ENCODE measurements at places on chromosomes 4 and X.

DNA sequence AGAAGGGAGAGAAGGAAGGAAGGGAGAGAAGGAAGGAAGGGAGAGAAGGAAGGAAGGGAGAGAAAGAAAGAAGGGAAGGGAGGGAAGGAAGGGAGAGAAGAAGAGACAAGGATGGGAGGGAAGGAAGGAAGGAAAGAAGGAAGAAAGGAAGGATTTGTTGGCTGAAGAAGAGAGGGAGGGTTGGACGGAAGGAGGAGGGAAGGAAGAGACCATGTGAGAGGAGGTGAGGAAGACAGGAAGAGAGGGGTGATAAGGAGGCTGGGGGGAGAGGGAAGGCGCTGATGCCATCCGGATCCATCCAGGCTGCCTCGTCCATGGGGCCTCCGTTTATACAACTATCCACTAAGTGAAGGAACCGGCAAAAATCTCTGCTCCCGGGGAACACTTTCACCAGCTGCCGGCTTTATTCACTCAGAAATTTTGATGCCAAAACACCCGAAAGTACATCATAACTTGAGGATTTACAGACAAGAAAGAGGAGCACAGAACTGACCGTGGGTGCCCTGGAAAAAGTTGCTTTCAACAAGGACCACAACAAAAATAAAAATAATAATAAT lies 14.9 kb downstream of the DHRSX start:
- no peak for DNase-seq

DNA sequence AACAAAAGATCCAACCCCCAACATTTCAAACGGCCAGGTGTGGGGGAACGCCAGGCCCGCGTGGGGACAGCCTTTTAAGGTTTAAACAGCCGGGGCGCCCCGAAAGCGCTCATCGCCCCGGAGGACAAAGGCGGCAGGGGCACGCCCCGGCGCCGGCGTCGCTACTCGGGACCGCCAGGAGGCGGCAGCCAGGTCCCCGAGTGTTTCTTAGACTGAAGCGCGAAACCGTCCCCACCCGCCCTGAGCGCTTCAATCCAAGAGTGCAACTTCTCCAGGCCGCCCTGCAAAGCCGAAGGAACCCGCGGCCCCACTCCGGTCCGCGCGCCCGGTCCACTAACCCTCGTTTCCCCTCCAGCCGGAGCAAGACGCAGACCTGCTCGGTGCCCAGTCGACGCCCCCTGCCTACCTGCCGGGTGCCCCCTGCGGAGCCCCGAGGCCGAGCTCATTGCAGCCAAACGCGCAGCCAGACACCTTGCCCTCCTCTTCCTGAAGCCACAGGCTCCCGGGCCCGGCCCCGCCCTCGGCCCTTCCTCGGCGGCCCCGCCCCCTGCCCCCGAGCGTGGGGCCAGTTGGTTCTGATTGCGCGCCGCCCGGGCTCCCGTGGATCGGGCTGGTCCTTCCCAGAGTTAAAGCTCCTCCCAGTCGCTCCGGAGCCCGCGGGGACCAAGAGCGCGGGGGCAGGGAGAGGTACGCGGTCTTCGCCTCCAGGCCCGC lies at the start of gene CASP6:
Gene CASP6 (minus strand): TSS at position 496 of the 714 bp plus-strand sequence. CDS start 50 bp downstream, at position 446.
- DNase-seq = peak; percentile 93

- DNase-seq = peak; percentile 45
These were observed 454 bp downstream of the BTC start for GRCh38 chr4:74793757-74794381.

DNA sequence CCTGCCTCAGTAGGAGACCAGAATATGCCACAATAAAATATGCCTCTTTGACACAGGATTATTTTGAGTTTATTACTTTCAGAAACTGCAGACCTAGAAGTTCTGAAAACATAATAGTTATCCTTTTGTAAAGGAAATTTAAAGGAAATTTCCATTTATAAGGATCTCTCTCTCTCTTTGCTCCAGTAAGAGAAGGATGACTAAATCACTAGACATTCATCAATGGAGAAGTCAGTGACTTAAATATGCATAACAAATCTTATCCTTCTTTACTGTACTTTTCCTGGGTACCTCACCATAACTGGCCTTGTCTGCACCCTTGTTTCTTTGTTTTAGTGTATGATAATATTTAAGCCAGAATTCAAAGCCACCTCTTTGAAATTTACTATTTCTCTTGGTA lies 28.3 kb upstream of the OPHN1 start:
- no peak for DNase-seq

DNA sequence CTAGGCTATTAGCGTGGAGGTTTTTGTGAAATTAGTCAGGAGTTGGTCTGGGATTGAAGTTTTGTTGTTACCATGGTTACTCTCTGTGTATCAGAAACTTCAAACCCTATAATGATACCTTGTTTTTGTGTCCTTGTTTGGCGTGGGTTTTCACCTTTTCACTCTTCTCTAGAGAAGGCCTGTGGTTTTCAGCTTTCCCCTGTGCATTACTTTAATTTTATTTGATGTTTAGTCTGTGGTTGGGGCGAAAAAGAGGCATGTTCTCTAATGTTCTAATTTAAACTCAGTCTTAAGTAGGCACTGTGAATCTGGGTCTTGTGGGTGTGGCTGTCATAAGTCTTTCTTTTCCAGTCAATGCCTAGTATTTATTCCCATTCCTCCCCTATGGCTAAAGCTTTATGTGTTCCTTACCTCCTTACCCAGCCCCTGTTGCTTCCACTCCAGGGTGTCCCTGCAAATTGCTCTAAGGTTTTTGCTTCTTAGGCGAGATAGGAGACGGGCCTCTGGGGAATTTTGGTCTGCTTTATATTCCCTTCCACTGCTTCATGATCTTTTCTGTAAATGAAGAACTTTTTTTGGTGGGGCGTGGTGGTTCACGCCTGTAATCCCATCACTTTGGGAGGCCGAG lies 326.3 kb upstream of the ZCCHC13 start:
- DNase-seq = no peak

DNA sequence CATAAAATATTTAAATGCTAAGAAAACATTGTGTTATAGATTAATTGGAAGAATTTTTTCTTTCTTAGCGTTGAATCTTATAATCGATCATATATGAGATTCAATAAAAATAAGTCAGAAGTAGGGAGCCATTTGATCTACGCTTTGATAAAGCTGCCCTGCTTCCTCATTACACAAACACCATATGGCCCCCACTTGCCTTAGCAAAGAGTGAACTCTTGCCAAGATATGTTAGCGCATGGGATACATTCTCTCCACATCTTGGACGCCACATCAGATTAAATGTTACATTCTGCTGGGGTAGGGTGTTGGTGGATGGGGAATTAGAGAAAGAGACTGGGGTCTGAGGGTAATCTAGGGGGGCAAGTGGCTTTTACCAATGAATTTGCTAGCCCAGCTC lies 207.7 kb upstream of the MID1 start:
- DNase-seq = no peak

GRCh38 chr4:61950625-61951024 lies 750.5 kb downstream of the ADGRL3 start:
- no peak for DNase-seq

- no peak for DNase-seq
These were observed 354.1 kb downstream of the TEX13C start for GRCh38 chrX:125673758-125674157.

- no peak for DNase-seq
These were observed 52.8 kb downstream of the PGRMC2 start for GRCh38 chr4:128234836-128235235.

GRCh38 chrX:18377796-18378195 lies 23.3 kb upstream of the SCML2 start:
- DNase-seq = no peak

DNA sequence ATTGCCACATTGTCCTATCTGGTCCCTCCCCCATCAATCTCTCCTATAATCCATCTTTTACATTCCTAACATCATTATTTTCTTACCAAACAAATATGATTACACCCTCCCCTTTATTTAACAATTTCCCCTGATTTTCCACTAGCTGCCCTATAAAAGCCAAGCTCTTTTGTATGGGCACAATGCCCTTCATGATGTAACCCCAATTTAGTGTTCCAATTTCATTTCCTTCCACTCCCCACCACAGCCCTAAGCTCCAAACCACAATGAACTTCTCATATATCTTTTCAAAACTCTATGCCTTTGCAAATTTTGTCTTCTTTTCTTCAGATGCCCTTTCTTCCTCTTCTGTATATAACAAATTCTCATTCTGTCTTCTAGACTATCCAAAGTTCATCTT lies 39.5 kb upstream of the PTPN13 start:
- no peak for DNase-seq

DNA sequence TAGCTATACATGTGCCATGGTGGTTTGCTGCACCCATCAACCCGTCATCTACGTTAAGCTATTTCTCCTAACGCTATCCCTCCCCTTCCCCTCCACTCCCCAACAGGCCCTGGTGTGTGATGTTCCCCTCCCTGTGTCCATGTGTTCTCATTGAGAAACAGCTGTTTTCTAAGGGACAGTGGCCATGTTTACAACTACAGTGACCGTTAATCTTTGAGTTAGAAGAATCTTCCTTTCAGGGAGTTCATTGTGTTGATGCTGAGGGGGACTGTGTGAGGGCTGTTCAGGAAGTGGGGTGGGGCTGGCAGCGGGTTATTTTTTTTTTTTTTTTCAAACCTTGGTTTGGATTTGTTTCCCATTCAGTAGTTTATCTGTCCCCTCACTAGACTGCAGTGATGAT lies 179.9 kb downstream of the NHS start:
- DNase-seq = no peak

DNA sequence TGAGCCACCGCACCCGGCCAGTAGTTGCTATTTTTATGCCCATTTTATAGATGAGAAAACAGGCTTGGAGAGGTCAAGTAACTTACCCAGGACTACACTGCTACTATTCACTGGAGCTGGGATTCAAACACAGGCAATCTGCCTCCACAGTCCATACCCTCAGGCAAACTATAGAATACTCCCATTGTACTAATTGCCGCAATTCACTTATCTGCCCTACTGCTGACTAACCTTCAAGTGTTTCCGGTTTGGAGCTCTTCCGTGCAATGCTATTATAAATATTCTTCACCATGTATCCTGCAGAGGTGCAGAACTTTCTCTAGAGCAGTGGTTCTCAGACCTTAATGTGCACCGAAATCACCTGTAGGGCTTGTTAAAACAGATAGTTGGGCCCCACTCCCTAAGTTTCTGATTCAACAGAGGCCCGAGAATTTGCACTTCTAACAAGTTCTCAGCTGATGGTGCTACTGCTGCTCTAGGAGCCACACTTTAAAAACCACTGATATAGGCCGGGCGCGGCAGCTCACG lies 1.9 kb upstream of the G3BP2 start:
- no peak for DNase-seq

- DNase-seq = no peak
These were observed 74.9 kb downstream of the MTMR1 start for GRCh38 chrX:150768132-150768485.

DNA sequence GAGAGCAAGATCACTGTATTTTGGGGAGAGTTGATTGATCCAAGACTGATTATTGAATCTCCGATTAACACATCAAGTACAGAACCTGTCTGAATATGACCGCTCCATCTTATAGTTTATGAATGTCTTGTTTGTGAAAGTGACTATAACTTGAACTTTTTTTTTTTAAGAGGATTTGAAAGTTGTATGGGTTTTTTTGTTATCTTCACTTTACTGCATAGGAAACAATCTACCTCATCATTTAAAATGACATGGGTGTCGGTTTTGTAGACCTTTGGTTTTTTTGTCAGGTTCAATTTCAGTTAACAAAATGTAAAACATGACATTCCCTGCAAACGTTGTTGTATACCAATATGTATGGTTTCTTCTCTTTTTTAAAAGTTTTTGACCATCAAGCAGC lies 103.0 kb upstream of the NUDT6 start:
- DNase-seq = no peak

DNA sequence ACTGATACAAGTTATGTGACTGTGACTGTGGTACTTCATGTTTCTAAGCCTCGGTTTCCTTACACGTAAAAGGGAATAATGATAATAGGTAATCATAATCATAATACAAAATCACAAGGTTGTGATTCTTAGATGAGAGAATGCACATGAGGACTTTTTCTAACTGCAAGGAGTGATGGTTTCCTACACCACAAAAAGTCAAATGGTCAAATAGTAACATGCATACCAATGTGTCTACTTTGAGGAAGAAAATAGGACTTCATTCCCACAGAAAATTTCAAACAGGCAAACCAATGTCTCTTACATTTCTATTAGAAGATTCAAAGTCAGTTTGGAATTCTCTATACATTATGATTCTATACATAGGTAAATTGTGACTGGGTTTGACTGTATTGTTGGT lies 368.7 kb upstream of the FTHL17 start:
- DNase-seq = no peak

DNA sequence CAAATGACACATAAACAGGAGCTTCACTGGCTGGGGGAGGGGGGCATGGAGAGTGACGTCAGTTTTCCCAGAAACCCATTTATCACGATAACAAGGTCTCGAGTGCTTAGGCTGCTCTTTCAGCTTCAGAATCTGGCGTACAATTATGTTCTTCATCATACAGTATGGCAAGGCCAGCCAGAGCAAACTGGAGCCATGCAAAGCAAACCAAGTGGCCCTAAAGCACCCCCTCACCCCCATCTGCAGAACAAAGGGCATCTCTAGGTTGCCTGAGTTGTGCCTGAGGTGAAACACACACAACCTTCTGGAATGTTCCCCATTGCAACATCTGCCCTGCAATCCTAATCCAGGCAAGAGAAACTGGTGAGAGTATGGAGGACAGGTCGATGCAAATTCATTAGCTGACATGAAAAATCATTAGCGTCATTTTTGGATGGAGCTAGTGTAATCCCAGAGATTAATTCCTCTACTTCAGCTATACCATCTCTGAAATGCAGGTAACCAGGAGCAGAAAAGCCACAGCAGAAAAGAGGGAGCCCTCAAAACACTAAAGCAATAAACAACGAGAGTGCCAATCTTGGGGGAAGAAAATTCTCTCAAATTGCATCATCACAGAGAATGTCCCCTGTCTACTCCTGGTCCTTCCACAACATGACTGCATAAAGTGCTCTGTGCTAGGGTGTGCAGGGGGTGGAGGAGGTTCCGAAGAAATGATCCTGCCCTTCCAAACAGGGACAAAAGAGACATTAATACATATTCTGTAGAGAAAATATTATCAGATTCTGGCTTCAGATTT lies 1.8 kb downstream of the SEPTIN6 start:
- no peak for DNase-seq

- no peak for DNase-seq
These were observed 37.1 kb upstream of the IRAK1 start for GRCh38 chrX:154056770-154057241.

GRCh38 chrX:130173190-130173895 lies 1.6 kb downstream of the RAB33A start:
- peak; percentile 54 for DNase-seq

GRCh38 chrX:9835585-9836210 lies 49.5 kb downstream of the SHROOM2 start:
- no peak for DNase-seq

DNA sequence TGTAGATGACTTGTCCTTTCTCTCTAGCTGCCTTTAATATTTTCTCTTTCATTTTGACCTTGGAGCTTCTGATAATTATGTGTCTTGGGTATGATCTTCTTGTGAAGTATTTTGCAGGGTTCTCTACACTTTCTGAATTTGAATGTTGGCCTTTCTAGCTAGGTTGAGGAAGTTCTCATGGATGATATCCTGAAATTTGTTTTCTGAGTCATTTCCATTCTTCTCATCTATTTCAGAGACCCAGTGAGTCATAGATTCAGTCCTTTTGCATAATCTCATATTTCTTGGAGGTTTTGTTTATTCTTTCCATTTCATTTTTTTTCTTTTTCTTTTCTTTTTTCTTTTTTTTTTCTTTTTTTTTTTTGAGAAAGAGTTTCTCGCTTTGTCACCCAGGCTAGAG lies 585.7 kb upstream of the PABPC4L start:
- DNase-seq = no peak

- no peak for DNase-seq
These were observed 243.3 kb downstream of the SLC7A11 start for GRCh38 chr4:137998666-137999429.

- DNase-seq = no peak
These were observed 226.9 kb upstream of the SMIM31 start for GRCh38 chr4:164526933-164527583.
